A375 (cell line): ENCODE measurements at places on chromosomes 6 and 20. TPM values are rescaled to one million over a fixed set of nuclear protein-coding genes. Genes with fewer than 3 reads are reported as not detected.

The ERVFRD-1 gene
- not detected in 2 replicates for total RNA-seq

The FHL5 gene
- 0.21 and 0.23 TPM in 2 replicates for total RNA-seq

The AKAP7 gene
- total RNA-seq: 2.8 and 6.0 TPM in 2 replicates

The ZSCAN16 gene
- 3.8 and 5.2 TPM in 2 replicates for total RNA-seq

The RRBP1 gene
- 100 and 111 TPM in 2 replicates for total RNA-seq
